ENCODE measurements at places on chromosomes 6 and 20. TPM values are rescaled to one million over a fixed set of nuclear protein-coding genes. Genes with fewer than 3 reads are reported as not detected.

- no peaks in the 10 kb centered on the region for H3K4me1 ChIP-seq
- no peak overlapping the region for H3K4me3 ChIP-seq
- DNase-seq, result no peak
- no peak overlapping the region for H3K27ac ChIP-seq
- H3K36me3 ChIP-seq, result no peaks in the 10 kb centered on the region
- H3K27me3 ChIP-seq, result no peaks in the 10 kb centered on the region
These were observed 57.7 kb upstream of the UST start for GRCh38 chr6:148689168-148689567.

- no peak overlapping the region for H3K27ac ChIP-seq
- H3K4me1 ChIP-seq, result no peaks in the 10 kb centered on the region
- no peak overlapping the region for H3K4me3 ChIP-seq
- H3K36me3 ChIP-seq, result no peaks in the 10 kb centered on the region
These were observed 8.0 kb upstream of the UBE2J1 start for GRCh38 chr6:89360415-89360999.

- no peaks in the 10 kb centered on the region for H3K4me1 ChIP-seq
- no peak overlapping the region for H3K27ac ChIP-seq
- H3K36me3 ChIP-seq, result no peaks in the 10 kb centered on the region
- DNase-seq, result no peak
- no peak overlapping the region for H3K4me3 ChIP-seq
These were observed 72.5 kb upstream of the NEDD9 start for GRCh38 chr6:11304946-11305345.

GRCh38 chr20:53389516-53390300 lies 203.9 kb downstream of the ZNF217 start:
- no peaks in the 10 kb centered on the region for H3K4me1 ChIP-seq
- H3K27me3 ChIP-seq, result no peaks in the 10 kb centered on the region
- H3K27ac ChIP-seq, result no peak overlapping the region
- no peak for DNase-seq

KIF25 gene
- polyA plus RNA-seq, result 0.16 TPM

FABP7 gene
- polyA plus RNA-seq, result 0.10 TPM

MOCS1 gene
- 29.6 TPM for polyA plus RNA-seq

HLA-DMB gene
- 22.8 TPM for polyA plus RNA-seq

Measured in small intestine (tissue), 16 donors.